ENCODE measurements at places on chromosomes 11 and 22.

DNA sequence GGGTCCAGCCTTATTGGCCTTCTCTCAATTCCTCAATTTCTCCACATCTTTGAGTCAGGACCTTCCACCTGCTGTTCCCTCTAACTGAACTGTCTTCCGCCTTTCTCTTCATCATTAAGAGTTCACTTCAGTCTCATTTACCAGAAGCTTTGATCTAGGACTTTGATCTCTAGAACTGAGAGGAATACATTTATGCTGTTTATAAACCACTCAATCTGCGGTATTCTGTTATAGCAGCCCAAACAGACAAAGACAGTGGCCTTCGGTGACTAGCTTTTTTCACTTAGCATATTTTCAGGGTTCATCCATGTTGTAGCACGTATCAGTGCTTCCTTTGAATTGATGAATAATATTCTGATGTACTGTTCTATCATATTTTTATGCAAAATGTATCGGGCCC, 10.5 kb downstream of the CLPB start:
- DNase-seq = no peak

DNA sequence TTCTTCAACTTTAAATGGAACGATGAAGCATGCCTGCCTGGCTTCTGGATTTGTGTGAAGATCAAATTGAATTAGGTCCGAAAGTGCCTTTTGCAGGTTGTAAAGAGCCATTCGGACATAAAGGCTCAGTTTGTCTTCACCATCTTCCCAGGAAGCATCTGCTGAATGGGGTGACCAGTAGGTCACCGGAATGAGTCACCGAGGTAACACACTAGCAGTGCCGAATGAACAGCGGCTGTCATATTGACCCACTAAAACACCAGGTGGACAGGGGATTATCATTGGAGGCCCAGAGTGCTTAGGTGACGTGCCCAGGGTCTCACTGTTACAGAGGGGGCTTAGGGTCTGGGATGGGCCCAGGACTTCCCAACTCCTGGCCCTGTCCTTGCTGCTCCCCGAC, 43.1 kb upstream of the MYH9 start:
- no peak for DNase-seq

DNA sequence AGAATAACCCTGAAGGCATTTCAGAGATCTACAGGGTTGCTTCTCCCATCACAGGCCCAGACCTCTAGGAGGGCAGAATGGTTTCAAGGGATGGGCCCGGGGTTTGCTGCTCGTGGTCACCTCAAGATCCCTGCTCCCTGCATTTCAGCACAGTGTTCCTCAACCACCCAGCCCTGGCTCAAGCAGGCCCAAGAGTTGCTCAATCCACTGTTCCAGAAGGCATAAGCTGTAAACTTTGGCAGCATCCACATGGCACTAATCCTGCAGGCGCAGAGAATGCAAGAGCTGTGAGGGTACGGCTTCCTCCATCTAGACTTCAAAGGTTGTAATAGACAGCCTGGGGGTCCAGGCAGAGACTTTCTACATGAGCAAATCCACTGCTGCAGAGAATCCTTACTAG, 225.0 kb upstream of the UBASH3B start:
- no peak for DNase-seq

- no peak for DNase-seq
Observed at GRCh38 chr11:99184146-99184545, 163.4 kb downstream of the CNTN5 start.
